ENCODE measurements at places on chromosomes 2 and 18.

DNA sequence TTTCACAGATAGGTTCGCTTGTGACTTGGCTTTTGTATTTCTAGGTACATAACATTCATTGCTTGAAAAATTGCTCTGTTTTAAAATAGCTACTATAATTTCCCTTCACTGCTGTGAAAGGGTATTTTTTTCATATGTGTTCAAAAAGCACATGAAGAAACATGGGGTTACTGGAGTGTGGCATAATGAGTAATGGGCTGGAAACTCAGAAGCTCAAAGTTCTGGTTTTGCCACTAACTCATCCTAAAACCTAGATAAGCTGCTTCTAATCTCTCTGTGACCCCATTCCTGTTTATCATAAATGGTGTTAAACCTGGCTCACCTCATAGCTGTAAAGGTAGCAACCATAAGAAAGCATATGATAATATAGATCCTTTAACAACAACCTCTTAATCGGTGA lies 319.3 kb downstream of the PTPRM start:
- no peak for DNase-seq

- DNase-seq = peak; percentile 71
Observed at GRCh38 chr18:7567474-7568425, 634 bp downstream of the PTPRM start.

DNA sequence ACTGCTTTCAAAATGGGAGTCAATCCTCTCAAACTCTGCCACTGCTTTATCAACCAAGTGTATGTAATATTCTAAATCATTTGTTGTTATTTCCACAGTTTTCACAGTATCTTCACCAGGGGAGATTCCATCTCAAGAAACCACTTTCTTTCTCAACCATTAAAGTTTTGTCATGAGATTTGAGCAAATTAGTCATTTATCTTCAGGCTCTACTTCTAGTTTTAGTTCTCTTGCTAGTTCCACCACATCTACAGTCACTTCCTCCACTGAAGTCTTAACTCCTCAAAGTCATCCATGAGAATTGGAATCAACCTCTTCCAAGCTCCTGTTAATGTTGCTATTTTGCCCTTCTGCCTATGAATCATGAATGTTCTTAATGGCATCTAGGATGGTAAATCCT lies 545.8 kb downstream of the ARHGAP15 start:
- no peak for DNase-seq

DNA sequence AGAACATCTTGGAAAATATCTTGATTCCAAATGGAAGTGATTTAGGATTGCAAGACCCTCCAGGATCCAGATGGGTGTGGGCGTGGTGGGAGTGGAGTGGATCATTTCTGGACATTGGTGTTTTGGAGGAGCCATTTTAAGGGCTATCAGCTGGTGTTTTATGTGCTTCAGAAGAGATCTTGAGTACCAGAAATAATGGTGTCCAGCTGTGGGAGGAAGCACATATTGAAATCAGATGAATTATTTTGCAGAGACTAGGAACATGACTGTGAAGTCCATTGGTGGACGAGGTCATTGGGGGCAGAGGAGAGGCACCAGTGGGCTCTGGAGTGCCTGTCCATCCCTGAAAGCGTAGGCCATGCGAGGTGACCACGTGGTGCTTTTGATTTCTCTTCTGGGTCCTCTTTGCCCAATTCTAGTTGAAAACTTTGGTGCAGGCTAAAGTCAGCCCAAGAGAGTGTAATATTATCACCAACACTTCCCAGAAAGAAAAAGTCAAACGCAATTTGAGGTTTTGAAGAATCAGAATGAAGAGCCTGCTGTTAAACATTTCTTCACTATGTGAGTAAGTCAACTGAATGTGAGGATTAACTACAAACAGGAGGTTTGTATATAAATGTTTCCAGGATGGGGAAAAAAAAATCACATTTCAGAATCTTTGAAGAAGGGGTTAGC lies 31.6 kb downstream of the RNF144A start:
- no peak for DNase-seq

DNA sequence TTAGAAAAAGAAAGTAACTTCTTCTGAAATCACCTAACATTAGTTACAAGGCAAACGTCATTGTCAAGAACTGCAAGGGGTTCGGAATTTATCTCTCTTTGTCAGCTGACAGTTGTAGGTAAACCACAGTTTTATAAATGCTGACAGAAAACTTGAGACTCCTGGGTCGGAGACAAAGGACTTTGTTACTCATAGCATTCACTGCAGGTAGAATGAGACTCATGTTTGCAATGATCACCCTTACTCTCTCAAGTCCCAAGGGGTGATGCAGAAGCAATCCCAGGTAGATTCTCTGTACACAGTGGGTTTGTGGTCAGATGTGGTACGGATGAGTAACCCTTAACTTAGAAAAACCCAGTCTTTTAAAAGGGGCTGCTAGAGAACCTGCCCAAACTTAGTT lies 757.8 kb downstream of the TRIB2 start:
- no peak for DNase-seq

DNA sequence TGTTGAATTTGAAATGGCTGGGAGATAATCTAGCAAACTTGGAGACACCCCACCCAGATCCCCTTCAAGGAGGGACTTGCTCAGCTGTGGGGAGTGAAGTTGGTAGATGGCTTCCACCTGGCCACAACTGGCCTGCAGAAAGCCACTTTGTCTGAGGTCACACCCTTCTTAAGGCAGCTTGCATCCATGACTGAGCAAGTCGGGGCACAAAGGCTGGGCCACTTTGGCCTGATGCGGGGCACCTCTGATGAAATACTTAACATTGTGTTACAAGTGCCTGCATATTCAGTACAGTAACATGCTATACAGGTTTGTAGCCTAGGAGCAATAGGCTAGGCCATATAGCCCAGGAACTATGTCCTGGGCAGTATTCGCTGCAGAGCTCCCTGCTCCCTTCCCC lies 13.4 kb upstream of the RPL37A start:
- no peak for DNase-seq

DNA sequence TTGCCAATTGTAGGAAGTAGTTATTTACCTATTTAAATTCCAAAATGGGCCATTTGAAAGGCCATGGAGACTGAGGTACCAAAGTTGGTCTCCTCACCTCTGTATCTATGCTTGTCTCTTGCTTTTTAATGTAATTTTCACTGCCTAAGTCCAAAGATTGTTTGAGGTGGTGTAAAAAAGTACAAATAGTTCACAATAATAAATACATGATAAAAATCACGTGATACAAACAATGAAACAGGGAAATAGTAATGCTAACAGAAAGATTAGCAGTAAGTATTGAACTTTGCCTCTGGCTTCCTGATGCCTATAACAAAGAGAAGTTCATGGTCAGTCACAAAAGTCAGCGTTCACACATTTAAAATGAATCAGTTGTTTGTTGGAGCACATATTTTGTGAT lies 67.6 kb downstream of the CNTNAP5 start:
- DNase-seq = no peak

- DNase-seq = peak; percentile 78
Observed at GRCh38 chr18:63979409-63979920, 9.6 kb downstream of the SERPINB8 start.

- DNase-seq = no peak
Observed at GRCh38 chr2:241649927-241650326, 12.4 kb downstream of the ATG4B start.

DNA sequence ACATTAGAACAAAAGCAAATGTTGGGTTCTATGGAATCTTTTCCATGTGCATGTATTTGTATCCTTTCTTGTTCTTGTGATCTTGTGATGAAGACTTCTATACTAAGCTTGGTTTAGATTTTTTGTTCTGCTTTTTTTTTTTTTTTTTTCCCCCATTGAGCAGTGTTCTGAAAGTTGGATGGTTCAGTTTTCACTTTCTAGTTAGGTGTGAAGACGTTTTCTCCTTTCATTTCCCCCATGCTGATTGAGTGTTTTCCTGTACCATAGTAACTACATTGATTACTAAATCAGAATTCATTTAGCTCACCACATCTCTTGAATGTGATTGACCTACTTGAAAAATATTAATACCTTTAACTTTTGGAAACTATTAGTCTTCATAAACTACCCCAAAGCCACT lies 34.1 kb downstream of the NOP58 start:
- DNase-seq = no peak

- DNase-seq = no peak
Observed at GRCh38 chr2:130911996-130912395, 75.3 kb downstream of the ARHGEF4 start.

DNA sequence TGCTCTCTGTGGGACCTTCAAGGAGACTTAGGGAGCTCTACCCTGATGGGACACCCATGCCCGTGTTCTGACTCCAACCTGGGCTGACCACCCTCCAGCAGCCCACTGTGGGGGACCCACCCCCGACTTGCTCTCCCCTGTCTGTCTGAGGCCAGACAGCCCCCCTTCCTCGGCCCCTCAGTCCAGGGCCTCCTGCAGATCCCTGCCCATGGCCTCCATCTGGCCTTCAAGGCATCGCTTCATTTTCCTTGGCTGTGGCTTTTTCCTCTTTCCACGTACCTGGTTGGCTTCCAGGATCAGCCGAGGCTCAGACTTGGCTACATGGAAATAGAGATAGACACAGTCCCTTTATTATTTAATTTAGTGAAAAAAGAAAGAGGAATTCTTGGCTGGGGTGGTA lies 290.0 kb downstream of the CYP26B1 start:
- DNase-seq = no peak

DNA sequence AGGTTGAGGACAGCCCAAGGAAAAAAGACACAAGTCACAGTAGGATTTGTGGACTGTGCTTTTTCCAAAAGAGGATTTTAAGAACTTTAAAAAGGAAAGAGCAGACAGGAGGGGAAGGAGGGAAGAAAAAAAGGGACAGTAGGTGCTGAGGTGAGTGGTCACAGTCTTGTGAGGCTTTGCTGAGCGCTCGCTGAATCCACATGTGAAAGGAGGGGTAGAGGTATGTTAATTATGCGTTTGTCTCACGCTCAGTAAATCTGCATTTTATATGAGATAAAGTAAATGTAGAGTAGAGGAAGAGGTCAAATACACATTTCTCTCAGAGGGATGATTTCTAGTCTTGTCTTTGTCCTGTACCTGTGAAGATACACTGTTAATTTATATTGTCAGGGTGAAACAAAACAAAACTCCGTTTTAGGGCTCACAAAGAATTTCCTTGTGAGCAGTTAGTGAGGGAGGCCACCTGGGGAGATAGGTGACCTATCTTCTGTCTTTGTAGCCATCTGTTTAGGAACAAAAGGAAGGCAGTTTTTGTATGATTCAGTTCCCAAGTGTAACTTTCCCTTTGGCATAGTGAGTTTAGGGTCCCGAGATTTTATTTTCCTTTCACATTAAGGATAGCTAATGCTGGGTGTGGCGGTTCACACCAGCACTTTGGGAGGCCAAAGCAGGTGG lies 25.3 kb downstream of the GNAL start:
- DNase-seq = no peak

DNA sequence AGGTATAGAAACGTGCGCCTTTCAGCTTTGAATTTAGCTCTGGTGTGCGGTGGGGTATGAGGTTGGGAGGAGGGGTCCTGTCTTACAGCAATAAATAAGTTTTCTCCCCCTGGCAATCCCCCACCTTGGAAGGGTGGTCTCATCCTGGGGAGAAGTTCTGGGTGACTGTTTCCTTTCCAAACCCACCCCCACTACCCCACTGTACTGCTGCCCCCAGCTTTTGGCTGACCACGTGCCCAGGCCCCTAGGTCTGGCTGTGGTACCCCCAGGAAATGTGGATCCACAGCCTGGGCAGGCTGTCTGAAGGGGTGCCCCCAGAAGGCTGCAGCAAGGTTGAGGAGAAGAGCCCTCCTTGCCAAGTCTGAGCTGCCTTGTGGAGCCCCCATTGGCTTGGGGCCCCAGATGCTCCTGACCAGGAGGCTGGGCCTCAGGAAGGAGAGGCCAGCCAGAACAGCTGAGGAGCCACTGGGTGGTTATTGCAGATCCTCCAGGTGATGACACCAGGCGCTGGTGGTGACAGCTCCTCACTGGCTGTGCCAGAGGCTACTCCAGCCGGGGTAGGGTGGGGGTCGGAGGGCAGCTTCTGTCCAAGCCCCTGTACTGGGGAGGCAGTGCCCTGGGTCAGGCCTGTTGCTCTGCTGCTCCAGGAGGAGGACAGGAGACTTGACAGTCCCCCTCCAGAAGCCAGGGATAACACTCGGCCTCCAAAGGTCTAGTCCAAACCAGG lies 24.2 kb downstream of the CCT7 start:
- no peak for DNase-seq

GRCh38 chr2:236632295-236633218 lies 62.9 kb downstream of the ACKR3 start:
- no peak for DNase-seq

Data from EH (cell line).